CD4-positive, alpha-beta T cell treated with Interleukin-21 for 1 hour (primary cell): ENCODE measurements at places on chromosomes 2 and 18.

DNA sequence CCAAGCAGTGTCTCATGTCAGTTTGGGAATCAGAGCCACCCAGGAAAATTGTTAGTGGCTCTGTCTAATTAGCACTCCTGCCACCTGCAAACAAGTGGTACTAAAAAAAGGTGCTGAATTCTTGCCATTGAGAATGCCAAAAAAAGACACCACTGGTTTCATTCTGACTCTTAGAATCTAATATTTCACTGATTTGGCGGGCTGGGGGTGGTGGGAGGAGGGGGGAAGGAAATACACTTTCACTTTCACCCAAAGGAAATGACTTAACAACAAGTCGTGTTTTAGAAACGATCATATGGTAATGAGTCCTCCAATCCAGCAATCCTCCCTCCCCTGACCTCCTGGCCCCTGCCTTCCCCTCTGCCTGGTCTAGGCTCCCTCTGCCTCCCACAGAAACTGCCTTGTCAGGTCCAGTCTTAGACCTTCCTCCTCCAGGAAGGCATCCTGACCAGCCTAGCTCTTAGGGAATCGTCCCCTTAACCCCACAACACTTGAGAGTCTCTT lies 4.4 kb upstream of the KLHL29 start:
- peak; percentile 45 for DNase-seq

DNA sequence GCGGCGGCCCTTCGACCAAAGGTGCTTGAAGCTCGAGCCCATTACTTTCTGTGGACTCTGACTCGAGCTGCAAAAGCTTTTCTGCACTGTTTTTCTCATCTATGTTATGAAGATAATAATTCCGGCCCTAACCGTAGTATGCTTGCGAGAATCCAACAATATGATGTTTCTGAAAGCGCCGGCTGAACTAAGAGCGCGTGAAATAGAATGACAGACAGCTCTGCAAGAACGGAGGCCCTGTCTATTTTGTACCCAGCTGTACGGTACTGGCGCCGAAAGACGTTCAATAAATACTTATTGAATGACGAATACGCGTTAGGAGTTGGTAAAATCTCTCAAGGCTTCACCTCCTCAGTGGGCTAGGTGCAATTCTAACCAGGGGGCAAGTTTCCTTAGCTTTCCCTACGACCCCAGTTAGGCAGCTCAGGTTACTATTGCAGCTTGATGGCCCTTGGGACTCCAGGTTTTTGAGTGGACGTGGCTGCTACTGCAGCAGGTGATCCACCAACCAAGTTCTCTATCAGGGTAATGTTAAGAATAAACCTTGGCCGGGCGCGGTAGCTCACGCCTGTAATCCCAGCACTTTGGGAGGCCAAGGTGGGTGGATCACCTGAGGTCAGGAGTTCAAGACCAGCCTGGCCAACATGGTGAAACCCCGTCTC lies 570 bp downstream of the SCRN3 start:
- no peak for DNase-seq

DNA sequence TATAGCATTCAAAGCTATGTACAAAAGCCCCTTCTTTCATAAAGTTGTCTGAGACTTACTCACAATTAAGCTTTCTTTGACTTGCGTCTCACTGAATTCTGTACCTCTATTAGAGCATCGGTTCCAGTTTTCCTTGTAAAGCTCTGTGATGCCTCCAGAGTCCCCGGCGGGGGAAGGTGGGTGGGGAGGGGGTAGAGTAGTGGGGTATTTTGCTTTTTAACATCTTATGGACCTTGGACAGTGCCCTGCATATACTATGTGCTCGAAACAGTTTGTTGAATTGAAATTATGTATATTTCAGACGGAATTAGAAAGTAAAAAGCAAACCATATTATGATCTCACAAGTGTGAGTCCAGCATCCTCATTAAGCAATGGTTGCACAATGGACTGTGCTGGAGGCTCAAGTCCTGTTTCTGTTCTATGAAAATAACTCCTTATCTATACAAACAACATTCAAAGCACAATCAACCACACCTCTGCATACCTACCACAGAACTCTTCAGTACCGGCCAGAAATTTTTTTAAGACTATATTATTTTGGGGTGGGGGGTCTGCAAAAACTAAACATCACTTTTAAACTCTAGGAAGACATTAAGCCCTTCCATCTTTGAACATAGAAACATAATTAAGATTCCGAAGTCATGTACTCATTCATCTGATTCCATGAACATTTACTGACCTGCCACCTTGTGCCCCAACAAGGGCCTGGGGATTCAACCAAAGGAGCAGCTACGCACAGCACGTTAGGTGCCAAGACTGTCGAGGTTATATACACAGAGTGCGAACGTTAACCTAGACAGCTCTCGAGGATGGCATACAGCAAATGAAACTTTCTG lies 908 bp downstream of the STAT1 start:
- no peak for DNase-seq

GRCh38 chr2:145631561-145631960 lies 1111.6 kb upstream of the ZEB2 start:
- no peak for DNase-seq

DNA sequence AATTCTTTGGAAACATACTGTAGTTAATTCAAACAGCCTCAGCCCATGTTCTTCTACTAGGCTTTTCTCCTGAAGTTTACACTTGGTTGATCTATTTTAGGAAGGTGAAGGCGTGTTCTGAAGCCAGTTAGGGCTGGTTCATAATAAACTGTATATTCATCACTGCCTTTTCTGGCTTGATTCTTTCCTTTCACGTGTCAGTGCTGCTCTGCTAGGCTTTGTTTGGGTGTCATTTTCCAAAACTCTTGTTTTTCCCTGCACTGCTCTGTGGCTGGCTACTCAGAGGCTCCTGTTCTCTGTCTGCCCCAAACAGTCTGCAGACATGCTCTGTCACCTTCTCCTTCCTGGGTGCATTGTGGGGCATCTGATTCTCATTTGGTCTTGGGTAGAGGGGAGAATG lies 136.1 kb downstream of the PARD3B start:
- no peak for DNase-seq

DNA sequence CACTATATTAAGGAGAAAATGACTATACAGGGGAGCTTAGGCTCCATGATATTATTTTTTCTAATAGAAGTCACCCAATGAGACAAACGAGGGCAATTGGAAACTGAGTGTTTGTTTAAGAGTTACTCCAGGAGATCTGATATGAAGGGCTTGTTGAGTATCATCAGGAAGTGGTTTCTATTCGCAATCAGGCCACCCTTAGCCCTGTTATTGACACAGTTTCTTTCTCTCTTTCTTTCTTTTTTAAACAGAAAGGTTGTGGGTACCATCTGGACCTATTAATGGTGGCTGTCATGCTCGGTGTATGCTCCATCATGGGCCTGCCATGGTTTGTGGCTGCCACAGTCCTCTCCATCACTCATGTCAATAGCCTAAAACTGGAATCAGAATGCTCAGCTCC lies 117.3 kb downstream of the DPP4 start:
- DNase-seq: peak; percentile 40

GRCh38 chr18:49399003-49399402 lies 61.4 kb downstream of the DYM start:
- no peak for DNase-seq

DNA sequence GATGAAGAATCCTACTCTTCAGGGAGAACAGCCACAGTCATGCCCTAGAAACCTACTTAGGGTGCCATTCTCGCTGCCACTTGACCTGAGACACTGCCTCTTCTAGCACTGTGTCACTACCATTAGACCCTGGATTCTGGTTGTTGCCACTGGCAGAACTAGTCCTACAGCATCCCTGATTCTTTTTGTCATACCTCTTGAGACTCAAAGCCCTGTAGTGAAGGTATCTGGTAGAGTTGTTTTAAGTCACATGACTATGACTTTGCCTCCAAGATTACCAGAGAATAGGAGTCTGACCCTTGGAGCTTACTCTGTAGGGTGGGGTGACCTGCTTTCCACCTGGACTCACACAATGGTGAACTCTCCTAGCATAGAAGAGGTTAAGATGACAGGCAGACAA lies 296.7 kb downstream of the TNS1 start:
- no peak for DNase-seq

GRCh38 chr18:59660786-59661743 lies 36.2 kb downstream of the CCBE1 start:
- DNase-seq: no peak

DNA sequence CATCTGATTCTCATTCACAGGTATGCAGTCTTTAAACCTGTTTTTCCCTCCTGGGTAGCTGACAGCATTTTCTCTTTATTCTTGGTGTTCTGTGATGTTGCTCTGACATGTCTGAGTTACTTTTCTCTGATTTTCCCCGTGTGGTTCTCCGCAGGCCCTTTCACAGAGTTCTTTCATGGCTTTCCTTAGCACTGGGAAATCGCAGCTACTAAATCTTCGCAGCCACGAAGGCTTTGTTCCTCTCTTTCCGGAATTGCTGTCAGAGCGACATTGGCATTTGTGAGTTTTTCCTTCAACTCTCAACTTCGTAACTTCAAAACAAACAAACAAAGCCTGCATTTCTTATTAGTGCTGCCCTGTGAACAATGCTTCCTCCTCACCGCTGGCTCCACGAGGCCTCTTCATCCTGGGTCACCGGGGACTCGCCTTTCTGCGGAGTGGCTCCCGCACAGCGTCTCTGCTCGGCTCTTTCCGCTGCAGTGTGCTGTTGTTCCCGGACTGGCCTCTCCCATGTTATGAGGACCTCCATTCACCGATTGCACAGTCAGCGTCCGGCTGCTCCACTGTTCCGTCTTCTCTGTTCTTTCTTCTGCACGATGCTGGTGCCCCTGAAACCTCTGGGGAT lies 16.1 kb downstream of the COLEC11 start:
- DNase-seq: no peak

DNA sequence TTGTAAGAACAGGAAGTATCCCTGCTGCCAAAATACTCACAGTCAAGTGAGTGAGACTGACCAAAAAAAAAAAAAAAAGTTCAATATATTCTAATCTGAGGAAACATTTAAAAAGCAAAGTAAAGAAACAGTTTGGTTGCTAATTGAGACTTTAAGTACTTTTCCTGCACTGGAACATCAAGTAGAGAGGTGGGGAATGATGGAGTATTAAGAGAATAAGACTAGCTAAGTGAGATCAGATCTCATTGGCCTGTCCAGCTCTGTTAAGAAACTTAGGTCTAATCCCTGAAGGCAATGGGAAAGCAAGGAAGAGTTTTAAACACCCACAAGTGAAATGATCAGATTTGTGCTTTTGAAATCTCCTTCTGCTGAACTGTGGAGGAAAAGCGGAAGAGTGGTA lies 27.8 kb upstream of the MAP4K3 start:
- DNase-seq: no peak

- no peak for DNase-seq
These were observed 29.8 kb downstream of the SLC39A6 start for GRCh38 chr18:36099311-36099710.

DNA sequence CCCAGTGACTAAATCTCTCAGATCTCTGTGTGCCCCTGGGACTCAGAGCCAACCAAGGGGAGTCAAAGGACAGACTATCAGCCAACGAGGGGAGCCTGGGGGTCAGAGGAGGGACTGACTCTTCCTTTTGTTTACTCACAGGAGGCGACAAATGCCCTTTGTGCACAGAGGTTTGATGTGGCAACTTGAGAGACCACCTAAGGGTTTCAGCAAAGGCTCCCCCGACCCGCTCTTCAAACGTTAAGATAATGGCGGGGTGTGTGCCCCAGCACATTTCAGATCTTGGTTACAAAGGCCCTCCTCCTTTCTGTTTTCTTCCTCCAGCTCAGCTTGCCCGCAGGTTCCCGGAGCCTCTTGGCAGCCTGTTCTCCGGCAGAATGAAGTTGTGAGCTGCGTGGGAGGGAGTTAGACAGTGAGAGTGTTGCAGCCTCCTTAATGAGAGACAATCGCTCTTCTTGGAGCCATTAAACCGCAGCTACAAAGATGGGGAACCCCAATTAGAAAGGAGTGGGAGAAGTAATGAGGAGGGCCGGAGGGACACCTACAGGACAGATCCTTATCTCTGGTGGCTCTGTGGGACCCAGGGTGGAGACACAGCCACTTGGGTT lies 76.2 kb downstream of the KIAA2012 start:
- DNase-seq: no peak

DNA sequence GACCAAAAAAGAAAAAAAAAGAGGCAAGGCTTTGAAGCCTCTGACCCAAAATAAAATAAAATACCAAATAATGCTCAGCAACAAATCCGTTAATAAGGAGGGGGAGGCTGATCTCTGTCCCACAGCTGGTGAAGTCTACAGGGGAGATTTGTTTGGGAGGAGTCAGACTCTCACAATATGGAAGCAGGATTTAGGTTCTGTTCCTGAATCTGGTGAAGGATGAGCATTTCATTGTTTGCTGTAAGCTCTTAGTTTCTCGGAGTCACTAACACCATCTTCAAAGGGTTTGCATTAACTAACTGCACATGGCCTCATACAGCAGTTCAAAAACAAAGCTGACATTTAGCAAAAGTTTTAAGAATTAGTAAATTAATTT lies 339.4 kb upstream of the TNP1 start:
- DNase-seq: no peak

DNA sequence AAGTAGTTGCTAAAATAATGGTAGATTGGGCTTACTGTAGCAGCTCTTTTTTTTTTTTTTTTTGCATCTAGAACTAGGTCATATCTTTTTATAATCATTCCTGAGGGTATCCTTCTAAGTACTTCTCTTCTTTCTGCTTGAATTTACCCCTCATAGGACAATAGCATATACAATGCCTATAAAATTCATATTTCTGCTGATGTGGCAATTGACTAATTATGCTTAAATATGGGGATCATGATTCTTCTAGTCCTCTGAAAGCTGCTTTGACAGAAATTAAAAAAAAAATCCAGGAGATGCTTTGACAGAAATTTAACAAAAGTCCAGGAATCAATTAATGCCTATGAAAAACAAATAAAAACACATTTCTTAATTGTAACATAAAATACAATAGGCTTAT lies 358.4 kb downstream of the CCDC85A start:
- no peak for DNase-seq

- DNase-seq: no peak
These were observed 5.5 kb upstream of the RAX start for GRCh38 chr18:59278793-59279192.

DNA sequence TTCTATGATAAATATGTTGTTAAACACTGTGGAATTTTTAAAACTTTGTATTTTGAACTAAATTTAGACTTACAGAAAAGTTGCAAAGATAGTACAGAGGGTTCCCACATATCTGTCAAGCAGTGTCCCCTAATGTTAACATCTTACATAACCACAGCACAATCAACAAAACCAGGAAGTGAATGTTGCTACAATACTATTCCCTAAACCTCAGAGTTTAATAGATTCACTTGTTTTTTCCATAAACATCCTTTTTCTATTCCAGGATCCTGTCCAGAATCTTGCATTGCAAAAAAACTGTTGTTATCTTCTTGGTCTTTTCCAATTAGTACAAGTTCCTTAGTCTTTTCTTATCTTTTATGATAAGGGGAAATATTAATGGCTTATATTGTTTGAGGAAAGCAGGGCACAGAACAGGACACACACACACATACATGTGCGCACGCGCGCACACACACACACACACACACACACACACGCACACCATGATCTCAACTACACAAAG lies 251.1 kb upstream of the TRIB2 start:
- no peak for DNase-seq

- DNase-seq: no peak
These were observed 107.1 kb downstream of the TTN start for GRCh38 chr2:178700136-178700535.
